ENCODE measurements at places on chromosomes 6 and 20. TPM values are rescaled to one million over a fixed set of nuclear protein-coding genes. Genes with fewer than 3 reads are reported as not detected.

Gene CDH4
- total RNA-seq: not detected

DNA sequence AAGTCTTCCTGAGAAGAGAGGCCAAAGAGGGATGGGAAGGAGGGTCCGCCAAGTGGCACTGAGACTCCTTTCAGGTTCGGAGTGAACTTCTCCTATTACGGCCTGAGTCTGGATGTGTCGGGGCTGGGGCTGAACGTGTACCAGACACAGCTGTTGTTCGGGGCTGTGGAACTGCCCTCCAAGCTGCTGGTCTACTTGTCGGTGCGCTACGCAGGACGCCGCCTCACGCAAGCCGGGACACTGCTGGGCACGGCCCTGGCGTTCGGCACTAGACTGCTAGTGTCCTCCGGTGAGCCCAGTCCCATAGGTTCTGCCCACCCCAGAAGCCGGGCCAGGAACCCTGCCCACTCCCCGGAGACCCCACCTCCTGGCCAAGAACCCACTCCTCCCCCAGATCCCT lies 4.1 kb downstream of the SLC22A7 start:
- no peak for DNase-seq

DNA sequence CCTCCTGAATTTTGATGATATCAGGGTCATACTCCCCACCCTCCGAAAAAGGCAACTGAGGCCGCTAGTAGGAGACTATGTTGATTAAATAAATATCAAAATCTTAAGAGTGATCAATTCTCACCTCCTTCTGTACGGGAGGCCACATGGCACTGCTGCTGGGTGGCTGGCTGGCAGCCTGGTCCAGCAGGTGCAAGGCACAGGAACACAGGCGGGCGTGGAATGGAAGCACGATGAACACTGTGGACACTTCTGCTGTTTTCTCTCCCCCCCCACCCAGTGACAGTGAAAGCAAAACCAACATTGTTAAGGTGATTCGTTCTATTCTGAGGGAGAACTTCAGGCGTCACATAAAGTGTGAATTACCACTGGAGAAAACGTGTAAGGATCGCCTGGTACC lies 9.7 kb upstream of the CLDN20 start:
- DNase-seq: no peak

DNA sequence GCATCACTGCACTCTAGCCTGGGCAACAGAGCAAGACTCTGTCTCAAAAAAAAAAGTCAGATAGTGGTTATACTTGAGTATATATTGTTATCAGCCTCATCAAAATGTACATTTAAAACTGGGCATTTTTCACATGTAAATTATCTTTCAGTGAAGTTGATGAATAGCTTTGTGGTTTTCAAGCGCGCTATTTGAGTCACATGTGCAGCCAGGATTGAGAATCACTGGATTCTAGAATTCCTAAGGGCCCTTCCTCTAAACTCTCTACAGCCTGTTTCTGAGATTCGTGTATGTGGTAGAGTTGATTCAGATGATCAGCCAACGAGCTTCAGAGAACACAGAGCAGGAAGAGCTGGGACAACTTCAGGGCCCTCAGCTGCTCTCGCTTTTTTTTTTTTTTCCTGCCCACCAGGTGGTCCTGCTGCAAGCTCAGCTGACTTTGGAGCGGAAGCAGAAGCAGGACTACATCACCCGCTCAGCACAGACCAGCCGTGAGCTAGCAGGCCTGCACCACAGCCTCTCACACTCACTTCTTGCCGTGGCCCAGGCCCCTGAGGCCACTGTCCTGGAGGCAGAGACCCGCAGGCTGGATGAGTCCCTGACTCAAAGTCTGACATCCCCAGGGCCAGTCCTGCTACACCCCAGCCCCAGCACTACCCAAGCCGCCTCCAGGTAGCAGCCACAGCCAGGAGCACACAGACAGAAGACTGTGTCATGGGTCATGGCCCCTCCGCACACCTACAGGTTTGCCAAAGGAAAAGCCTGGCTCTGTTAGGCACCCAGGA lies 18.3 kb downstream of the C20orf173 start:
- DNase-seq: no peak

GRCh38 chr20:63351811-63352591 lies 9.1 kb downstream of the CHRNA4 start:
- DNase-seq: no peak

DNA sequence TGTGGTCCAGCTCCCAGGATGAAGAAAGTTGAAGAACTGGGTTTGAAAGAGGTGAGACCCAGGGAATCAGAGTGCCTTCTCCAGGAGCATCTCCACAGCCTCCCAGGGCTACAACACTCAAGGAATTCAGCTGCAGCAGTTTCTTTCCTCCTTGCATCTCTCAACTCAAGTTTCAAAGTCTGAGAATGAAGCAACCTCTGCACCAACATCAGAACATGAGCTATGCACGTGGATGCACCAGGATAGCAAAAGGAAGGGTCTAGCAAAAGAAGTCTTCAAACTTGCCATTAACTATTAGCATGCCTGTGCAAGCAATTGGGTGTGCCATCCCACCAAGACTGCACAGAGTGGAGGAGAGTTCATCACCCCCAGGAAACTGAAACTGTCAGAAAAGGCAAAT lies 193.9 kb downstream of the OTOR start:
- DNase-seq: no peak
